ENCODE measurements at places on chromosomes 3 and 15.

DNA sequence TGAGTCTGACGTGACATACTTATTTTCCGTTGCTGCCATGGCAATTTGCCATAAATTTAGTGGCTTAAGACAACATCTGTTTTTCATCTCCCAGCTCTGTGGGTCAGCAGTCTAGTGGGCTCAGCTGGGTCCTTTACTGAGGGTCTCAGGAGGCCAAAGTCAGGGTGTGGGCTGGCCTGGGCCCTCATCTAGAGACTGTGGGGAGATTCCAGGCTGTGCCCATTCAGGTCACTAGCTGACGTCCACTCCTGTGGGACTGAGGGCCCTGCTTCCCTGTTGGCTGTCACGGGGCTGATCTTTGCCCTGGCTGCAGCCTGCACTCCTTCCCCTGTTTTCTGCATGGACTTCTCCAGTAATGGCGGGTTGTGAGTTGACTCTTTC is 19.1 kb downstream of the FGD5 start:
- no peak for DNase-seq

DNA sequence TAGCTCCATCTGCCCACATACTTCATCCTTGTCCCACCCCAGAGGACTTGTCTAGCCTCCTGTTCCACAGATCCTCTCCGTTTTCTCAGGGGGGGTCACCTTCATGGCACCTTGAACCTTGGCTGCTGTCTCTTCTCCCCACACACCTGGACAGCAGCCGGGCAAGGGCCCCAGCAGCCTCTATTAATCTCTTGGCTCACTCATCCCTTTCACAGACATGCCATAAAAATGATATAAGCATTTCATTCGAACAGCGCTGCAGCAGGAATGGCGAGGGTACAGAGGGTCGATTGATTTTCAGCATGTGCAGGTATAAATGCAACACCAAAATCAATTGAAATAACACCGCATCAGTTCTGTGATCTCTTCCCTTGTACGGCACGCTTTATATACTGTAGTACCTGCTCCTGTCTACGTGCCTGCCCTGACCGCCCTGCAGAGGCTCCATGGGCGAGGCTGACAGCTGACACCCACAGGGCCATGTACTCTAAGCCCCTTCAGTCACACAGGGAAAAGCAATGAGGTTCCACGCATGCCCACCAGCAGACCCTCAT is 209.9 kb downstream of the NTRK3 start:
- DNase-seq: no peak

- no peak for DNase-seq
These were observed 11.4 kb downstream of the SYN2 start for GRCh38 chr3:12015627-12016026.

DNA sequence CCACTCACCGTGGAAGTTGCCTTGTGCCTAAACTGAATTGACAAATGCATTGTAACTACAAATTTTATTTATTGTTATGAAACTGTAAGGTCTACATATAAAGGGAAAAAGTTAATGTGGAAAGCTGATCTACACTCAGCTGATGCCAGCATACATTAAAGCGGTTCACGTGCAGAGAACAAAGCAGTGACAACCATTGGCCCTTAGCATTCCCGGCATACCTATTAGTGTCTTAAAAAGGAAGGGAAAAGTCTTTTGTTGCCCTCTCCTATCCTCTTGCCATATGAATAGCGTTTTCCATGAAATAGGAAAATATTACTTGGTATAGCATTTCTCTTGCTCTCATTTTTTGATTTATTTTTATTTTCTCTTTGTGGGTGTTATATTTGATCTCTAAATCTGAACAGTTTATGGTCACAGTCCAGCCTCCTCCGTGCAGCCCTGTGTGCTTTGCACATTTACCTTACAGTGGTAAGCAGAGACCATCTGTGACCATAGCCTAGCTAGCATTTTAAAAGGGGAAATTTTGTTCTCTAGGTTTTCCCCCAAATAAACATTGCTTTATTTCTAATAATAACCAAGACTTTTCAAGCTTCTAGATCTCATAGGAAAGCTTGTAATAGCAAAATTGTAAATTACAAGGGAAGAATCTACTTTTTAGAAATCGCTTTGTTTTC is 89.7 kb upstream of the CGNL1 start:
- DNase-seq: no peak

GRCh38 chr15:101100593-101101442 is 151.0 kb downstream of the CHSY1 start:
- no peak for DNase-seq

GRCh38 chr3:183460081-183461055 is 31.9 kb upstream of the MCF2L2 start:
- peak; percentile 43 for DNase-seq

DNA sequence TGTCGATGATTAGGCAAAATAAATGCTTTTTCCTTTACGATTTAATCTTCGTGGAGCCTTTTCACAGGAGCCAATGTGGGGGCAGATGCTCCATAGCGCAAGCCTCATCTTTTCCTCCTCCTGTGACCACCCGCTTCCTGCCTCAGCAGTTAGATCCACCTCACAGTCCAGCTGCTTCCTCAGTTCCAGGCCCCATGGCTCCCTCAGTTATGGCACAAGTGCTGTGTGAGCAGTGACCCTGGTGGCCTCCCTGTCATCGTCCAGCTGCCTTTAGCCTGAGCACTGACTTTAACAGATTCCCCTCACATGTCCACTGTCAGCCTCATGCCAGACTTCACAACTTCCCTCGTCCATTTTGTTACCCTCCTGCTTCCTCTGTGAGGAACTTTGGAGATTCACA is 424.6 kb upstream of the GBE1 start:
- DNase-seq: no peak

- peak; percentile 88 for DNase-seq
These were observed 5.7 kb upstream of the CNTN6 start for GRCh38 chr3:1087066-1087560.

DNA sequence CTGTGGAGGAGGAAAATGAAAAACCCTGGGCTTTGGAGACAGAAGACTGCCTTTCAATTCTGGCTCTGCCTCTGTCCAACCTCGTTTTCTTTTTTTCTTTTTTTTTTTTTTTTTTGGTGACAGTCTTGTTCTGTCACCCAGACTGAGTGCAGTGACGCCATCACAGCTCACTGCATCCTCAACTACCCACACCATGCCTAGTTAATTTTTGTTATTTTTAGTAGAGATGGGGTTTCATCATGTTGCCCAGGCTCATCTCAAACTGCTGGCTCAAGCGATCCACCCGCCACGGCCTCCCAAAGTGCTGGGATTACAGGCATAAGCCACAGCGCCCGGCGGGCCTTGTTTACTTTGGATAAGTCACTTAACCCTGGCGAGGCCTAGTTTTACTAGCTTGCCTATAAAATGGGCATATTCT is 66.3 kb upstream of the SLC25A26 start:
- peak; percentile 5 for DNase-seq

DNA sequence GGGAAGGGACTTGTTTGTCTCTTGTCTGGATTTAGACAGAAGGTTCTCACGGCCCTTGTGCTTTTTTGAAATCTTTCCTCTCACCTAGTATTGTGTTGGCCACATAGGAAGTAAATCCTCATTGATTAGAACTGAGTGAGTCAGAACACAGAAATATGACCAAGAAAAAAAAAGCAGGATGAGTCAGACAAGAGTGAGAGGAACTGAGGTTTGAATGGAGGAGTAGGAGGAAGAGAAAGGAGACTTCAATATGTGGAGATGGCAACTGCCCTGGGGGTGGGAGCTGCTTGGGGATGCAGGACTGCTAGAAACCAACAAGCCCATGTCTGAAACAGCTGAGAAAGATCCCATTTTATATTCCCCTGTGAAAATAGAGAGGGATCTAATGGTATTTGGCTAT is 194.1 kb upstream of the ZBTB20 start:
- DNase-seq: peak; percentile 79

DNA sequence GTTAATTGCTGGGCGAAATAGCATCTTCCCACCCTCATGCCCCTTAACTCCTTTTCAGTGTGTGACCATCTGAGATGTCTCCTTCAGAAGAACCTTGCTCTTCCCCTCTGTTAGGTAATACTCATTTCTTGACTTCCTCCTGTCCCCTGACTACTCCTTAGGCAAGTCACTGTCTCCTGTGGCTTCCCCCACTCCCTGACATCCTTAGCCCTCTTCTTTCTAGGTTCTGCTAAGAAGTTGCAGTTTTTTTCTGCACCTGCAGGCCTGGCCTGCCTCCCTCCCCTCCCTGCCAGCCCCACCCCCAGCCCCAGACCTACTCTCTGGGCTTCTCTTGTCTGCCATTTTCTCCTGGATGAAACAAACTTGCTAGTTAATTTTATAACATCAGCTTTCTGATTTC is 15.2 kb upstream of the EID1 start:
- no peak for DNase-seq

- DNase-seq: no peak
These were observed 28.1 kb downstream of the CACNA2D2 start for GRCh38 chr3:50475348-50475747.

GRCh38 chr3:24123596-24123995 is 178.5 kb downstream of the NR1D2 start:
- peak; percentile 59 for DNase-seq

DNA sequence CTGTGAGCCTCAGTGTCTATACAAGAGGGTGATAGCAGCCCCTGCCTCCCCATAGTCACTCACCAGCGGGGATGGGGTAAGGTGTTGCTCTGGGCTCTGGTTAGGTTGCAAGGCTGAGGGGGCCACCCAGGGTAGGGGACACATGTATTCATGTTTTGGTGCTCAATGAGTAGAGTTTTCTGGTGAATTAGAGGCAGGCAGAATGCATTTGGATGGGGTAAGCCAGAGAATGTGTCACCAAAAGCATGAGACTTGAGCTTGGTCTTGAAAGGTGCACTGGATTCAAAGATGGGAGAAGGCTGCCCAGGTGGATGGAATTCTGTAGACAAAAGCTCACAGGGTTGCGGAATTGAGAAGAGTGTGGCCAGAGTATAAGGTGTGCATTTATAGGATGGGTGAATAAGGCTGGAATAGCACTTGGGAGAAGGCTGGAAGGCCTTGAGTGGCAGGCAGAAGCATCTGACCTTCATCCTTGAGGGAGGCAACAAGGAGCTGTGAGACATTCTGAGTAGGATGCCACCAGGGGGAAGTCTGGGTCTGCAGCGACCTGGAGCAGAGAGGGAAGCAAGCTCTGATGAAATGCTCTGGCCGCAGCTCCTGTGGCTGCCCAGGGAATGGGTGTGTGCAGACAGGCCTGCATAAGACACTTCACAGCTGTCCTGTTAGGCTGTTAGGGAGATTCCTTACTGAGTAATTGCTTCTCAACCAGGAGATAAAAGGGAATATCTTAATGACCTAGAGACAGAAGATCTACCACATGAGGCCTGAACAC is 149.6 kb downstream of the CHDH start:
- DNase-seq: peak; percentile 25

DNA sequence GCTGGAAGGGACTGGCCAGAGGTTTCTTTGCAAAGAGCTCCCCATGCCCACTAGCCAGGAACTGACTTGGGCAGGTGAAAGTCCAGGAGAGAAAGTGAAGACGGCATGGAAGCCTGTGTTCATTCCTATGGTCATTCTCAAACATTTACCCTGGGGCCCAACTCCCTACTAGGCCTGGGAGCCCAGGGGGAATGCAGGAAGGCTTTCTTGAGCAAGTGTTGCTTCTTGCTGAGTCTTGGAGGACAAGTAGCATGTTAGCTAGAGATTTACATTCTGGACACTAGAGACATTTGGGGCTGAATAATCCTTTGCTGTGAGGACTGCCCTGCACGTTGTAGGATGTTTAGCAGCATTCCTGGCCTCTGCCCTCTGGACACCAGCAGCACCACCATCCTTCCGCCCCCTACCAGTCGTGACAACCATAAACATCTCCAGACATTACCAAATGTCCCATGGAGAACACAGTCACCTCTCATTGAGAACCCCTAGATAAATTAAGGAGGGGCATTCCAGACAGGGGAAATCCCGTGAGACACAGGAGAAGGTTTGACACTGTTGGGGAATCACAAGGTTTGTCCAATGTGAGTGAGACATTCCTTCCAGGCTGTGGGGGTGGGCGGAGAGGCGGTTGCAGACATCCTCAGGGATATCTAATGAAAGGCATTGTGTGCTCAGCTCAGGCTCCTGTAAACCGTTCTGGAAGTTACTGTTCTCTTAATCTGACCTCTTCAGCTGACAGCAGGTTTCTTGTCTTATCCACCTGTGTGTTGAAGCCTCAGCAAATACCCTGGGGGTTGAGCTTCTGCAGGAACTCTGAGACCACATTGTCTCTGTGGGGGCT is 236.2 kb downstream of the TLE3 start:
- DNase-seq: no peak

DNA sequence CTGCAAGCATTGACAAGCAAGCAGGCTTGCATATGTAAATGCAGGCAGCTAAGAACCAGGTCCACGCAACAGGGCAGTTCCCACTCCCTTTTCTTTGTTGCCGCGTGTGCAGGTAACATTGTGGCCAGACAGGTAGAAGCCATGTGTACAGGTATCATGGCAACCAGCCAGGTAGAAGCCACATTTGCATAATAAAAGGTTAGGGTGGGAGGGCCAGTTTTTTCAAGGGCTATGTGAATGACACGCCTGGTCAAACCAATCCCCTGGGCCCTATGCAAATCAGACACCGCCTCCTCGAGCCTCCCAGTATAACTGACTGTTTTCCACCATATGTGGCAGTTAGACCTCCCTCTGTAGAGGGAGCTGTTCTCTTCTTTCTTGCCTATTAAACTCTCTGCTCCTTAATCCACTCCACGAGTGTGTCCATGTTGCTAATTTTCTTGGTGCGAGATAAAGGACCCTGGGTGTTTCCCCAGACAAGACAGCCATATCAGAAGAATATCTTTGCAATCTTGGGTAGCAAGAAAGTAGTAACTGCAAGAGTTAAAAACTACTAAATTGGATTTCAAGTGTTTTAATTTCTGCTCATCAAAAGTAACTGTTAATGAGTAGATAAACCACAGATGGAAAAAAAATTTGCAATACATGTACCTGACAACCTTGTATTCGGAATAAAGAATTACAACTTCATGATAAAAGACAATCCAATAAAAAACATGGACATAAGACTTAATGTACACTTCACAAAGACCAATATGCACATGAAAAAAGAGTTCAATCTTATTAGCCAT is 21.8 kb downstream of the PCOLCE2 start:
- no peak for DNase-seq

- no peak for DNase-seq
These were observed 120.5 kb upstream of the PROK2 start for GRCh38 chr3:71905426-71905825.

- peak; percentile 22 for DNase-seq
These were observed 55.0 kb downstream of the CLASP2 start for GRCh38 chr3:33663042-33663441.

- peak; percentile 61 for DNase-seq
These were observed 606 bp downstream of the EIF2A start for GRCh38 chr3:150547045-150547741.

DNA sequence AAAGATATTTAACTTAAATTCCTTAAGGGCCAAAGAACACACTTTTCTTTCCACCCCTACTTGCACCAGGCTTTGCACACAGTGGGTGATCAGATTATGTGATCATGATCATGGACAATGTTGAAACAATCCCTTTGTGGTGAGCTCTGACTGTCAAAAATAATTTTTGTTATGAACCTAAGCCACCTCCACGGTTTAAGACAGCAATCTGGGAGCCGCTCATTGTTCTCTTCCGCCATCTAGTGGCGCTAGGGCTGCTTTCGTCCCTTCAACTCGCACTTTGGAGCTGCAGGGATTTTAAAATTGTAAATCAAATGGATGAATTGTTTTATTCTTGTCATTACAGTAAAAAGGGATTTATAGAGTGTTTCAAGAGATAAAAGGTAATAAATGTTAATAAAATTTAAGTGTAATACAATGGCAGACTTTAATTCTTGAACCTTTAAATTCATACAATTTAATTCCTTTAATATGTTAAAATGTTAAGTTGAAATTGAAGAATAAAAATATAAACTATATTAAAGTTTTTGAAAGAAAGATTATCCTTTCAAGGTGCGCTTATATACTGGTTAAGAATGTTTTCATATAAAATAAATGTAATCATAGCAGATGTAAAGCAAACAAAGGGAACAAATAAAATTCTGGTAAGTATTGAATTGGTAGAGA is 45.3 kb upstream of the ARL6 start:
- DNase-seq: peak; percentile 80

All from GM23248 (cell line).